ENCODE measurements at places on chromosomes 7 and 10.

- DNase-seq, result no peak
Measured at GRCh38 chr10:79260811-79261740, 86.2 kb upstream of the PPIF start.

- DNase-seq, result no peak
Measured at GRCh38 chr10:130105724-130106123, 4.9 kb downstream of the C10orf143 start.

GRCh38 chr7:338295-339061, 48.5 kb downstream of the FOXL3 start:
- no peak for DNase-seq

DNA sequence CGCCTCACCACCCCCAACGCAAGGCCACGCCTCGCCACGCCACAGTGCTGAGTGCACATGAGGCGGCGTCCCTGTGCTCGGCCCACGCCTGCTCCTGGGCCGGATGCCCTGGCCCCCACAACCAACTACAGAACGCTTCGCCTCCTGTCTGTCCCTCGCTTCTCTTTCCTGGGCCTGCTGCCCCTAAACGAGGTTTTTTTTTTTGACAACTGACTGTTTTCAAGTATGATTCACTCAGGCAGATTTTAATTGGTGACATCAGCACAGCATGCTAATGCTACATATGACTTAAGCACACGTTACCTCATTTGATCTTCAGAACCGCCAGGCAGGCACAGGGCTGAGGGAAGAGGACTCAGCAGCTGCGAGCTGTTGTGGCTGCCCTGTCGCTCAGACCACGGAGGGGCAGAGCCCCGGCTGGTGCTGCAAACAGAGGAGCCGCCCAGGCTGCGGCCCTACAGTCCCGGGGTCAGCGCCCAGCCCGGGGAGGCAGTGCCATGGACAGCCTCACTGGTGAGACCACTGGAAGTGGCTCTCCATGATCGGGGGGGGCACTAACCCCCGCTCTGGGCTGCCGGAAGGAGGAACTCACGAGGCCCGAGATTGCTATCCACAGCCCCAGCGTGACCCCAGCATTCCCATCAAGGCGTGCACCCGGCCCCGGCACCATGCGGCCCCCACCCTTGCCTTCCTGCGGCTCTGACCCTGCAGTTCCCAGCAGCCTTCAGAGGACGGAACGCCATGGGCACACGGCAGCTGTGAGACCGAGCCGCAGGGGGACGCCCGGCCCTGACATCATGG, 212.8 kb downstream of the MAD1L1 start:
- peak; percentile 88 for DNase-seq

- DNase-seq, result no peak
Measured at GRCh38 chr10:2949948-2950354, 117.4 kb upstream of the PFKP start.

All from BJ (cell line).